ENCODE measurements at places on chromosomes 4 and X. TPM values are rescaled to one million over a fixed set of nuclear protein-coding genes. Genes with fewer than 3 reads are reported as not detected.

- no peaks in the 10 kb centered on the region for H3K27me3 ChIP-seq
- H3K4me1 ChIP-seq, result no peaks in the 10 kb centered on the region
- DNase-seq, result no peak
- H3K4me3 ChIP-seq, result no peak overlapping the region
- H3K27ac ChIP-seq, result peak overlapping the region; percentile 49
Measured at GRCh38 chr4:176718881-176719280, 73.8 kb downstream of the VEGFC start.

The ANK2 gene
- polyA plus RNA-seq, result 1.5 TPM

The CPE gene
- polyA plus RNA-seq, result 18.2 TPM

The GCNA gene
- polyA plus RNA-seq, result 1.8 TPM

The DKK2 gene
- polyA plus RNA-seq, result 55.7 TPM

DNA sequence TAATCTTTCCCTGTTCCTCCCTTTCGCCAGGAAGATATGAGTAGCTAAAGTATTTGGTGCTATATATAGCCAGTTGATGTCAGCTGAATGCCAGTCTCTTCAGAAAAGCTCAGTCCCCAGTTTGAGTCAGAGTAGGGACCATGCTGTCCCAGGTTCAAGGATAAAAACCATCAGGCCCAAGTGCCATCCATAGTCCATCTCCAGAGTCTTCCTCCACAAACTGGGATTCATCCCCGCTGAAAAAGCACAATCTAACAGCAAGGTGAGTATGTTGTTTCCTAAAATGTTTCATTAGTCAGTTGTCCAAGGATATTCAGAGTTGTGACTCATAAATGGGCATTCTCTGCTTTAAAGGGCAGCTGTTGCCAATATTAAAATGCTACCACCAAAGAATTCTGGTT lies at the start of gene MYOZ2:
MYOZ2 (plus strand) TSS at position 112 of the 401 bp plus-strand sequence. CDS start 694 bp downstream, outside the sequence.
- H3K36me3 ChIP-seq, result no peaks in the 10 kb centered on the region
- H3K27ac ChIP-seq, result peak within 1 kb of the TSS; percentile 59
- H3K27me3 ChIP-seq, result no peaks in the 10 kb centered on the region
- no peaks in the 10 kb centered on the region for H3K4me1 ChIP-seq

- no peaks in the 10 kb centered on the region for H3K36me3 ChIP-seq
Measured at GRCh38 chrX:6021316-6022091, 207.2 kb downstream of the NLGN4X start.

The CSAG2 gene
- not detected for polyA plus RNA-seq

The COL4A5 gene
- polyA plus RNA-seq, result 0.11 TPM

- H3K36me3 ChIP-seq, result no peaks in the 10 kb centered on the region
- no peaks in the 10 kb centered on the region for H3K27me3 ChIP-seq
- H3K4me3 ChIP-seq, result no peak overlapping the region
- H3K4me1 ChIP-seq, result no peaks in the 10 kb centered on the region
Measured at GRCh38 chr4:138757432-138757831, 258.1 kb upstream of the NOCT start.

- H3K4me3 ChIP-seq, result no peak overlapping the region
- no peaks in the 10 kb centered on the region for H3K4me1 ChIP-seq
- no peaks in the 10 kb centered on the region for H3K27me3 ChIP-seq
- no peak for DNase-seq
- no peaks in the 10 kb centered on the region for H3K36me3 ChIP-seq
Measured at GRCh38 chr4:178778496-178778895, 1336.3 kb upstream of the AGA start.

The F8 gene
- polyA plus RNA-seq, result 4.2 TPM

GRCh38 chr4:6674500-6675149 lies 19.1 kb upstream of the S100P start:
- peaks cover 20% of the 10 kb centered on the region for H3K4me1 ChIP-seq
- peaks cover 12% of the 10 kb centered on the region for H3K36me3 ChIP-seq
- H3K4me3 ChIP-seq, result peak overlapping the region; percentile 73
- H3K27me3 ChIP-seq, result no peaks in the 10 kb centered on the region
- peak overlapping the region; percentile 91 for H3K27ac ChIP-seq

GRCh38 chr4:20276848-20277247 lies 25.1 kb downstream of the SLIT2 start:
- no peak overlapping the region for H3K27ac ChIP-seq
- H3K4me1 ChIP-seq, result no peaks in the 10 kb centered on the region
- H3K27me3 ChIP-seq, result no peaks in the 10 kb centered on the region

The AMBN gene
- polyA plus RNA-seq, result not detected

GRCh38 chr4:99868126-99868596 lies 26.1 kb downstream of the LAMTOR3 start:
- 0 out of 2 replicates have a peak overlapping the region, but pooled peaks have one; percentile 17 for H3K27ac ChIP-seq
- no peaks in the 10 kb centered on the region for H3K27me3 ChIP-seq
- no peaks in the 10 kb centered on the region for H3K36me3 ChIP-seq
- no peak overlapping the region for H3K4me3 ChIP-seq
- no peaks in the 10 kb centered on the region for H3K4me1 ChIP-seq

The RBM46 gene
- polyA plus RNA-seq, result not detected

DNA sequence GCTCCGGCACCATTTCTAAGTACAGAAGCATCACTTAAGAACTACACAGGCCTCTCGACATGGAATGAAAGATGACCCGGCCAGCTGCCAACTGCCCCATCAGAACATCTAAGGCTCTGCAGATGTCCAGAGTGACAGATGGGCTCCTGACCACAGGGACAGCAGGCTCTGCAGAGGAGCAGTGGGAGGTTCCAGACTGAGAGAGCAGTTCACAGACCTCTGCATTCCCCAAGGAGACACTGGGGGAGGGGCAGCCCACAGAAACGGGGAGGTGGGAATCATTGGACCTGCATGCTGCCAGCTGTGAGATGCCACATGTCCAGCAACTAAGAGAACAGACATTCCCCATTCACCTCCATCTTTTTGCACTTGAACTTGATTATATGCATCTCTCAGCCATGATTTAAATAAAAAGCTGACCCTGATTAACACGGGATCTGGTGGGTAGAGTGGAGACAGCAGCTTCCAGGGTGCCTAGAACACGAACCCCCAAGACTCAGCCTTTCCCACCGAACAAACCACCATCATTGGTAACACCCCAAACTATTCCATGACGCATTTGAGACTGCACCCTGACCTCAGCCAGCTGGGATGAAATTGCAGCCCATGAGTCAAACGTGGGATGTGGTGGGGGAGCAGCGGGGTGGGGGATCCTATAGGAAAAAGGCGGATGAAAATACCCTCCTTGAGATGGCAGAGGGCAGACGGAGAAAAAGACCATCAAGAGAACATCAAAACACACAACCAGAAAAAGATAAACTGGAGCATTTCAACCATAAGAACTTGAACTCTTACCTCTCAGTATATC lies 47.2 kb downstream of the AFAP1 start:
- H3K36me3 ChIP-seq, result peaks cover 3% of the 10 kb centered on the region
- no peaks in the 10 kb centered on the region for H3K27me3 ChIP-seq
- H3K4me1 ChIP-seq, result peaks cover 59% of the 10 kb centered on the region

DNA sequence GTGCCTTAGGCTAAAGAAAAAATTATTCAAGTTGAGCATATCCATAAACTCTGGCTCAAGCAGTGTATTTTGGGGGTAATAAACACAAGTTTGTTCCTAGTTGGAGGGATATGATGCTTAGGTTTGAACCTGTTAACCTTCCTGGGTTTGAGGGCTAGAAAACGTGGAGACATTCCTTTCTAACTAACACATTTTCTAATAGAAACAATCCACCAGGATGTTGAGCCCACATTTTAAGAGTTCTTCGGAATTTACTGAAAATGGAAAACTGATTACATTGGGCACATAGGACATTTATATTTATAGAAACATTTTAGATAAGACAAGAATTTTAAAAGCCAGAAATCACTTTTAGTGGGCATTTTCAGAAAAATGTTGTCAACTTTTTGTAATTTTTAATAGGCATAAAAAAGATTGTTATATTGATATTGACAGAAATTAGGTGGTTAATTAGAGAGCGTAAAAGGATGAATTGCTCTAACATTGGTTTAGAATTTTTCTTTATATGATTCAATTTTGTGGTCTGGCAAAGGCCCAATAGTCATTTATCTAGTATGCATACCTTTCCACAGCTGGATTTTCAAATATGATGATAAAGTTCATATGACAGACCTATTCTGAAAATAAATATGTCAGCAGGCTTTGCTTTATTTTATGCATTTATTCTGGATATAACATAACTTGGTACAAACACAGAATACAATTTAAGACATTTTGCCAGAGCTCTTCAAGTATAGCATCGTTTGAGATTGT lies 49.2 kb downstream of the CEP44 start:
- H3K4me1 ChIP-seq, result no peaks in the 10 kb centered on the region
- no peaks in the 10 kb centered on the region for H3K27me3 ChIP-seq
- H3K27ac ChIP-seq, result no peak overlapping the region
- no peaks in the 10 kb centered on the region for H3K36me3 ChIP-seq
- no peak overlapping the region for H3K4me3 ChIP-seq
- no peak for DNase-seq

DNA sequence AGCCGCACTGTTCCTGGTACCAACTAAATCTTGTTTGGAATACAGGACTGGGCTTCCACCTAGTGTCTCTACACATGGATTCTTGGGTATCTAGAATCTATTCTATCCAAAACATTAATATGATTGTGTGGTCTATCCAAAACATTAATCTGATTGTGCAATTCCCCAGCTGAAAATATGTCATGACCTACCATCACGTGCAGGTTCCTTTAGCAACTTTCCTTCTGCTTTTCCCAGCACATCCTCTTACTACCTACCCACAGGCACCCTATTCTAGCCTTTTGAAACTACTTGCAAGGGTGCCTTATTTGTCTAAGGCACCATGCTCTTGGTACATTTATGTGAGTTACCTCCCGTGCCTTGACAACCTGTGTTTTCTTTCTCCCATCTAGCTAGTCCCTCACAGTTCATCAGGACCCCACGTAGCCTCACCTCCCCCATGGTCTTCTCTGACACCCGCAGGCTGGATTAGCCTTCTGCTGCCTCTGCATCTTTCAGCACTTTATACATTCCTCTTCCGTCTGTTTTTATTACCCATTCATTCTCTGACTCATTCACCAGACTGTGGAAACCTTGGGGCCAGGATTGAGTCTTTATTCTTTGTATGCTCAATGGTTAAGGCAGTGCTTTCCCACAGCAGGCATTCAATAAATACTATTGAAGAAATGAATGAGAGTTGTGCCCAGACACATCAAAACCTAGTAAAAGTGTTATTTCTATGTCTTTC lies 88.8 kb upstream of the FAM9B start:
- no peak for DNase-seq
- no peaks in the 10 kb centered on the region for H3K4me1 ChIP-seq
- H3K36me3 ChIP-seq, result no peaks in the 10 kb centered on the region
- H3K27ac ChIP-seq, result no peak overlapping the region
- H3K27me3 ChIP-seq, result no peaks in the 10 kb centered on the region

The TMPRSS11D gene
- 0.02 TPM for polyA plus RNA-seq

- peaks cover 57% of the 10 kb centered on the region for H3K27me3 ChIP-seq
- peaks cover 11% of the 10 kb centered on the region for H3K4me1 ChIP-seq
Measured at GRCh38 chrX:107742700-107743191, 32.8 kb downstream of the TSC22D3 start.

The FHL1 gene
- 57.8 TPM for polyA plus RNA-seq

- peaks cover 61% of the 10 kb centered on the region for H3K4me1 ChIP-seq
- no peaks in the 10 kb centered on the region for H3K36me3 ChIP-seq
- no peaks in the 10 kb centered on the region for H3K27me3 ChIP-seq
- no peak for DNase-seq
- no peak overlapping the region for H3K4me3 ChIP-seq
Measured at GRCh38 chr4:184097241-184097605, 120.5 kb downstream of the ENPP6 start.

- DNase-seq, result peak; percentile 3
- no peaks in the 10 kb centered on the region for H3K27me3 ChIP-seq
- H3K4me3 ChIP-seq, result no peak overlapping the region
- no peaks in the 10 kb centered on the region for H3K4me1 ChIP-seq
- no peak overlapping the region for H3K27ac ChIP-seq
- no peaks in the 10 kb centered on the region for H3K36me3 ChIP-seq
Measured at GRCh38 chrX:121579016-121579760, 531.8 kb downstream of the GLUD2 start.

The TENM3 gene
- polyA plus RNA-seq, result 10.4 TPM

DNA sequence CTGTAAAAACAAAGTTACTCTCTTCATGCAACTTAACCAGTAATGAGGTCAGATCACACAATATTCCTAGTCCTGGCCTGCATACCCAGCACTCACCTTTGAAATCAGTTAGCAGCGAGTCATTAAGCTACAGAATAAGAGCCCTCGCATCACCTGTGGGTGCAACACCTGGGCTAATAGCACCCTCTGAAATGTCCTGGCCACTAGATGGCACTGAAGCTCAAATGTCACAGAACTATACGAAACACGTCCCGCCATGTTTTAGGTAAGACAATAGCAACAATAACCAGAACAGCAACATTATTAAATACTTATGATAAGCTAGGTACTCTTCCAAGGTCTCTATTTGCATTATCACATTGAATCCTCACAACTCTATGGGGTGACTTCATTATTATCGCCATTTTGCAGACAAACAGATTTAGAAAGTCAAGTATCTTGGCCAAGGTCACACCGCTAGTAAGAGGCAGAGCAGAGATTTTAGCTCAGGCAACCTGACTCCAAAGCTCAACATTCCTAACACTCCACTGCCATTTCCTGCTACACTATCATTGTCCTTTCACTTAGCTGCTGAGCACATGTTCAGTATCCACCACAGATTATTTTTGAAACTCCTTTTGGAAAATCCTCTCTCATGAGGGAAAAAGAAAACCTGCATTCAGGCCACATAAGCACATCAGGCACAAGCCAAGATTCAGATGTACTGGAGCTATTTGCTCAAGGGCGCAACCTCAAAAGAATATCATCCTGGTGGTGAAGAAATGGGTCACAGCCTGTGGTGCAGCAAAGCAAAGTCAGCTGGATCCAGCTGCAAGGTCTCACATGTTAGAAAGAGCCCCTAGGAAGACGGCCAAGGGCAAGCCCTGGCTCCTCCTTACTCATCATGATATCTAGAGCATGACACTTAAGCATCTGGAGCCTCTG lies 59.5 kb upstream of the KDR start:
- no peak for DNase-seq
- H3K4me3 ChIP-seq, result no peak overlapping the region
- no peak overlapping the region for H3K27ac ChIP-seq
- H3K36me3 ChIP-seq, result no peaks in the 10 kb centered on the region

DNA sequence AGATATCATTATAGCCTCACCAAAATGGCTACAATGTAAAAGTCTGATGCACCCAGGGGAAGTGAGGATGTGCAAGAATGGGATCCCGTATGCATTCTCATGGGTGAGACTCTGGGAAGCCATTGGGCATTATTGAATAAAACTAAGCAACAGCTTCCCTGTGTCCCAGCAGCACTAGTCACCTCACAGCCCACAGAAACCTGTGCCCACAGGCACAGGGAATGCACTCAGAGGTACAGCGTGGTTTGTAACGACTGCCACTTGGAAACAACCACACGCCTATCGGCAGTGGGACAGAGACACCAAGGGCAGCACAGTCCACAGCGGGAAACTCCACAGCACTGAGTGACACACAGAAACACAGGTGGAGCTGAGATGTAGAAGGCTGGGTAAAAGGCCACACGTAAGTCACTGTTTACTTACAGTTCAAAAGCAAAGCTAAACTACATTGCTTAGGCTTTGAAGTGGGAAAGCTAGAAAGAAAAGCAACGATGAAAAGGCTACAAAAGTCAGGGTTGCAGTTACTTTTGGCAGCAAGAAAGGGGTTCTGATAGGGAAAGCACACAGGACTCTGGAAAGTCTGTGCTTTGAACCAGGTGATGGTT lies 69.2 kb downstream of the HAUS3 start:
- H3K27me3 ChIP-seq, result no peaks in the 10 kb centered on the region
- H3K27ac ChIP-seq, result no peak overlapping the region
- H3K4me1 ChIP-seq, result no peaks in the 10 kb centered on the region
- H3K36me3 ChIP-seq, result no peaks in the 10 kb centered on the region
